Stimulated activated CD4-positive, alpha-beta T cell treated with anti-CD3 and anti-CD28 coated beads, Interleukin-12 subunit alpha, Interleukin-12 subunit beta, amount 100 ng/mL, for 48 hours (primary cell): ENCODE measurements at places on chromosomes 2 and 18.

GRCh38 chr2:207437524-207438143 lies 92.1 kb upstream of the CREB1 start:
- no peak for DNase-seq

DNA sequence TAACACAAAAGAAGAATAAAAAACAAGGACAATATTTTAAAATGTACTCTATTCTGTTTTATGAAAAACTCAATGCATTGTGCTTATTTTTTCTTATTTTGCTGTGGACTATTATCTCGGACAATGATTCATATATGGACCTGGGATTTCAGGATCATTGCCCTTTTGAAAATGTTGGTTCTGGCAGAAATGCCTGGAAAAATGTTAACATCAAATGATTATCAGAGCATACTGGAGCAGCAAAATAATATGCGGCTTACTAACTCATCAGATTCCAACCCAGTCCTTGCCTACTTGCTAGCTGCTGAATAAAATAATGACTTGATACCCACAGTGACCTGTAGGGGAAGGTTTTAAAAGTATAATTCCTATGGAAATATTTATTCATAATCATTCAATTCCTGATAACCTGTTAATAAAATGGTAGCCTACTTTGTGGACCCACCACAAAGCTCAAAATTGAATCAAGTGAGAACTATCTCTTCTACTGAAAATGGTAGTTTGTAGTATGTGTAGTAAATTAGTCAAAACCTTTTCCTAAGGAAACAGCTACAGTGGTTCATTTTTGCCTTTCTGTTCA lies 117.4 kb downstream of the NEB start:
- DNase-seq = no peak

- DNase-seq = no peak
Measured at GRCh38 chr2:203690117-203690431, 16.4 kb upstream of the CD28 start.

DNA sequence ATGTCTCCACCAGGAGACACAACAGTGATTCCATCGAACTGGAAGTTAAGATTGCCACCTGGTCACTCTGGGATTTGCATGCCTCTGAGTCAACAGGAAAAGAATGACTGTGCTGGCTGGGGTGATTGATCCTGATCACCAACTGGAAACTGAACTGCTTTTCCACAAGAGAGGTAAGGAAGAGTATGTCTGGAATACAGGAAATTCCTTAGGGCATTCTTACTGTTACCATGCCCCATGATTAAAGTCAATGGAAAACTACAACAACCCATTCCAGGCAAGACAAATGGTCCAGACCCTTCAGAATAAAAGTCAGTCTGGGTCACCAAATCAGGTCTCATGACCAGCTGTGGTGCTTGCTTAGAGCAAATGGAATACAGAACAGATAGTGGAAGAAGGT lies 12.0 kb upstream of the DDX1 start:
- no peak for DNase-seq

GRCh38 chr2:15042801-15043217 lies 410.3 kb downstream of the LRATD1 start:
- no peak for DNase-seq

DNA sequence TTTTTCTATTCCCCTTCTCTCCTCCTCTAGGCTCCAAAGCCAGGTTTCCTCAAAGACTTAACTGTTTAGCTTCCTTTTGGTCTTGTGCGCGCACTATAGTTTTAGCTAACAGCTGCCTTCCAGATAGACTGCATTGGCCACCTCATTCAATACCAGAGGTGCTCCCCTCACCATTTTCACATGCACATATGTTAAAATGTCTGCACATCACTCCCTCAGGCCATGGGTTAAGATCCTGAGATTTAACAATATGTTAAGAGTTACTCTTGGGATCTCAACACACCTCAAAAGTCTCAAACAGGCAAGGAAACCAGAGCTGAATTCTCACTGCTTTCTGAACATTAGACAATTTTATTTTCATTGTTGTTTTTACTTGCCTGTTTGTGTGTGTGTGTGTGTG lies 80.8 kb upstream of the MAP3K20 start:
- DNase-seq = no peak

DNA sequence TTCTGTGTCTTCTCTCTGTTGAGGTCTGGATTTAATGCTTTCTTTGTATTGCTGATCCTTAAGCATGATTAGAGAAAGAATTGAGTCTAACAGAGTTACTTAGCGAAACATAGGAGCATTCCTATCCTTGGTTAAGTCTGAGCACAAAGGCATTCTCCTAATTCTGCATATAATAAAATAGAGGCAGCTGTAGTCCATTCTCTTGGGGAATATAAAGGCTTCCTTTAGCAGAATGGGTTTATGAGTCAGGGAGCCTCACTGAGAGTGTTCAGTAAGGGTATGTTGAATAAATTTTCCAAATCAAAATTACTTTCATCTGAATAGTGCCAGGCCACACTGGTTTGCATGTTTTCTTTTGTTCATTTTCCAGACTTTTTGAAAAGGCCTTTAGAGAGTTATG lies 101.5 kb downstream of the GALNT1 start:
- no peak for DNase-seq

DNA sequence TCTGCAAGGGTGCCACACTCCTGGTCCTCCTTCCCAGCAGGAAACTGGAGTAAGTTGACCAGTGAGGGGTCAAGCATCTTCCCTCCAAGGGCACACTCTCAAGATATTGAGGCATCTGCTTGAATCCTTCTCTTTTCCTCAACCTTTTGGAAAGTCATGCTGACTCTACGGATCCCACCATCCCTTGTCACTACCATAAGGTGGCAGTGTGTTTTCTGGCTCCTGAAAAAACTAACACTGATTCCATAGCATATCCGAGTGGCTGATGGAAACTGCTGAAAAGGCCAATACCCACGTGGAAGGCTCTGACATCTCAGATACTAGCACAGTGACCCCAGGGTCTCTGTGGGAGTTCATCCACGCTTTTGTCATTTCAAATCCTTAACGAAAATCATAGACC lies 37.1 kb downstream of the GPR45 start:
- no peak for DNase-seq

DNA sequence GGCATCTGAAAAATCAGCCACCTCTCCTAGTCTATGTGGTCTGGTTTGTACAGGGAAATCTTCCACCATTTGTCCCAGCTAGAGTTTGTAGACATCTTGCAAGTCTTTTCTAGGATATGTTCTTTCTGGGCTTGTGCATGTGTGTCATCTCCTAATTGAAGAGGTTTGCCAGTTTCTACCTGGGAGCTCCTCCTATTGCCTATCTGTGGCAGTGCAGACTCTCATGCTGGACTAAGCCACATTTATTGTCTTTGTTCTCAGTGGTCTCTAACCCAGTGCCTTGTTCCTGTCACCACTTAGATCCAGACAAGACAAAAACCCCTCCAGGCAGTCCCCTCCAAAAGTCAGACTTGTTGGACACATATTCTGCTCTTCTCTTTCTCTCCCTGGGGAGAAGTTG lies 72.0 kb upstream of the MRPS9 start:
- no peak for DNase-seq

- DNase-seq = no peak
Measured at GRCh38 chr2:28749526-28749925, 2.1 kb upstream of the PPP1CB start.

GRCh38 chr2:67880291-67880761 lies 182.5 kb downstream of the C1D start:
- no peak for DNase-seq
